Thymus (tissue), 14 donors: ENCODE measurements at places on chromosomes 13 and 19.

GRCh38 chr19:17328517-17329365 is 5.9 kb downstream of the ANO8 start:
- DNase-seq = no peak

- DNase-seq = no peak
Observed at GRCh38 chr13:109123971-109124370, 494.6 kb downstream of the MYO16 start.

DNA sequence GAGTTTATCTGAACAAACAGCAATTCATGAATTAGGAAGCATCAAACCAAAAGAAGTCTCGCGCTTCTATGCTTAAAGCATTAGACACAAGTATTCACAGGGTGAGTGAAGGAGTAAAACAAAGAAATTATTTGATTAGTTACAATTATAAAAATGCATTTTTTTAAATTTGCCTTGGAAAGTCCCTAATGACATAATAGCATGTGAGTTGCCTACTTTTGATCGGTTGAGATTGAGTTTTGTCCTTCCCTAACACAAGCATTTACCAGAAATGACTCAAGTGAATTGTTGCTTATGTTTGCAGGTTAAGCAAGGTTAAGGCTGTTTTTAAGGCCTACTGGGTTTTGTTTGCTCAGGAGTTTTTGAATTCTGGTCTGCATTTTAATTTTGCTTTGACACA is 389 bp upstream of the ZNF649 start:
- no peak for DNase-seq

DNA sequence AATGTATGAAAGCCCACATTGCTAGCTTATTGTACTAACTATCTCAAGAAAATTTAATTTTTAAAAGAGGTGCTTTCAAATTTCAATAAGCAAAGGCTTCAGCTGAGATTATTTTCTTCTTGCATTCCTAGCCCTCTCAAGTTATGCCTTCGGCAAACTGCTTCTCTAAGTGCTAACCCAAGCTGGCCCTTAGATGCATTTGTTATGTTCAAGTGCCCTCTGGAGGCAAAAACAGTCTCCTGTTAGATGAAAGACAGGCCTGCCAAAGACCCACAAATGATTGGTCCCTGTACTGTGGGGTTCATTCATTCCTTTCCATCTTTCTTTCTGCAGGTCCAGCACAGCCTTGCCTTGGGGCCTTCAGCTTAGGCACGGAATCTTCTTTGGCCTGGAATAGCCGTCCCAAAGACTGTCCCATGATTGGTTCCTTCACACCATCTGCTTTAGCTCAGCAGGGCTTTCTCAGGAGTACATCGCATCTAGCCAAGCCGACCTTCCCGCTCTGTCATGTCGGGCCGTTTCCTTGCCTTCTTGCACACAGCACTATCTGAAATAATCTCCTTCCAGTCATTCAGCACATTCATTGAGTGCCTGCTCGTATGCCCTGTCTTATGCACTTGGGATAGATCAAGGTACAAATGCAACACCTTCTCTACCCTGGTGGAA is 26.4 kb upstream of the TPTE2 start:
- DNase-seq = no peak

DNA sequence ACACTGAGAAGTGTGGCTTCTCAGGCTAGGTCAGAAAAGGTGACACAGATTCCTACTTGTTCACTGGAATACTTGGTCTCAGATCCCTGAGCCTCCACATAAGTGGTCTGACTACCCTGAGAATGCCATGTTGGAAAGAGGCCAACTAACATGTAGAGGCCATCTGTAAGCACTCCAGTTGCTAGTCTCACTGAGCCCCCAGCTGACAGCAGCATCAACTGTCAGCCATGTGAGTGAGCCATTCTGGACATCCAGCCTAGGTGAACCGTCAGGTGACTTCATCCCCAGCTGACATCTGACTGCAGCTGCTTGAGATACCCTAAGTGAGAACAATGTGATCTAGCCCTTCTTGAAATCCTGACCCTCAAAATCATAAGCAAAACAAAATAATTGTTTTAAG is 18.1 kb upstream of the ARL11 start:
- DNase-seq = no peak

- DNase-seq = no peak
Observed at GRCh38 chr13:89763005-89763404, 1584.5 kb upstream of the MIR17HG start.

DNA sequence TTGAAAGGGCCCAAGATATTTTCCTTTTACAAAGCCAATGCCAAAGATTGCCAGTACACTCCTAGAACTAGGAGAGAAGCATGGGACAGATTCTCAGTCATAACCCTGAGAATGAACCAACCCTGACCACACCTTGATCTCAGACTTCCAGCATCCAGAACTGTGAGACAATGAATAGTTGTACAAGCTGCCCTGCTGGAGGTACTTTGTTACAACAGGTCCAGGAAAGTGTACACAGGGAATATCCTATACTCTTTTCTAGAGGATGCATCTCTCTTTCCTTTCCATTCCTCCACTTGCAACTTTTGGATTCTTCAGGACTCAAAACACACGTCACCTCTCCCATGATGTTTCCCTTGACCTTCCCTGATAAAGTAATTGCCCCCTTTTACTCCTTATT is 325.7 kb downstream of the RFC3 start:
- DNase-seq = no peak

DNA sequence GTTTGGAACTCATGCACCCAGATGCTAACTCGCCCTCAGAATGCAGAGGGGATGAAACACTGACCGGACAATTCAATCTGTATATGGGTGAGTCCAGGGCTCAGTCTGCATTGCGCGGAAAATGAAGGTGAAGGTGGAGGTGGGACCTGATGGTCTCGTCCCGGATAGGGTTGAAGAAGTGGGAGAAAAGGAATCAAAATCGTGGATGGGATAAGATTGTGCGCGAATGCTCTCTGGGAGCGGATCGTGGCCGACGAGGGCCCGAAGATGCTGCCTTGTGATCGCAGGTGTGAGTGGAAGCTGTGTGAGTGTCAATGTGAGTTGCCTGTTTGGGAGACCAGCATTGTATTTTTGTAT is 594 bp upstream of the ZNF850 start:
- DNase-seq = no peak

DNA sequence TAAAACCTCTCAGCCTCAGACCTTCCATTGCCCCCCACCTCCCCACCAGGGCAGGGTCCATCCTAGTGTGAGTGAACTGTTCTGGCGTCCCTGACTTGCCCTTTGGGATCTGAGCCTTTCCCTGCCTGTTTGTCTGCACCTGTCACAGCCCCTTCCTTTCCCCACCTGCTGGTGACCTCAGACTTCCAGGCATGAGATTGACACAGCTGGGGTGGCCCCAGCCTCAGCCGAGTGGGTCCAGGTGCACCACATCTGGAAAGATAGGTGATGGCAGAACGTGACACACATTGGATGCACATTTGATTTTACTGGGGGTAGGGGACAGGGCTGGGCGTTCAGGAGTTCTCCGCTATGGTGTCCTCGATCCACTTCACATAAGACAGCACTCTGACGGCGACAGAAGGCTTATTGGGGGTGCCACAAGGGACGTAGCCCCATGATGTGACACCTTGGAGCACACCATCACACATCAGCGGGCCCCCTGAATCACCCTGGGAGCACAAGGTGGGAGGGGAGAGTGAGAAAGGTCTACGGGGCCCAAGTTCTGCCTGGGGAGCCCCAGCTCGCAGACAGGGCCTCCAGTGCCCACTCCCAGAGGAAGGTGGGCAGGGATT is 4.6 kb downstream of the KLK1 start:
- DNase-seq = no peak

- DNase-seq = no peak
Observed at GRCh38 chr13:95536632-95537241, 15.8 kb upstream of the CLDN10 start.

GRCh38 chr19:29606420-29606747 is 301 bp downstream of the POP4 start:
- no peak for DNase-seq

DNA sequence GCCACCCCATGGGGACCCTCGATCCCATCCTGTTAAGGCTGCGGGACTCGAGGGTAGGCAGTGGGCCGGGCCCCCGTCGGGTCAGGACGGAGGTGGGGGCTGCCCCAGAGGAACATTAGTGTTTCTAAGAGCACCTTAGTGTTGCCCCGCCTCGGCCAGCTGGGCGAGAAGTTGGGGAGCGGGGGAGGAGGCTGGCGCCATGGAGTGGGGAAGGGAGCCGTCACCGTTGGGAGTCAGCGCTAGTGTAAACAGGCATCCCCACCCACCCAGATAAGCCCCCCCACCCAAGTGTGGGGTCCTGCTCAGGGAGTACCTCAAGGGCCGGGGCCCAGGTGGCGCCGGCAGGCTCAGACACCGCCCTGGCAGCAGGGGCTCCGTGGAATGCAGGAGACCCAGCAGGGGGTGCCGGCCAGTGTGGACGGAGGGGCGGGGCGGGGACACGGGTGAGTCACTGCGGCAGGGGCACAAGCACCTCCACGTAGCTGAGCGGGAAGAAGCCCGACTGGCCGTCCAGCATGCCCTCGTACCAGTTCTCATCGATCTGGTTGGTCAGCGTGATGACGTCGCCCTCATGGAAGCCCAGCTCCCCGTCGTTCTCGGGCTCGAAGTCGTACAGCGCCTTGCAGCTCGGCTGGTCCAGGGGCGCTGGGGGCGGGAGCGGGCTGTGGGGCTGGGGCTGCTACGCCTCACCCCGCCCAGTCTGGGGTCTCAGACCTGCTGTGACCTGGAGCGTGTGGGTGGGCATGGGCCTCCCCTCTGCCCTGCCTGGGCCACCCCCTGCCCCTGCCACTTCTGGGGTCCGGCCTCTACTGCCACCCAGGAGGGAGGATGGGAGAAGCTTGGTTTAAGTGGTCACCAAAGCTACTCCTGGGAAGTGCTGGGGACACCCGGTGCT is 18.0 kb downstream of the MPND start:
- no peak for DNase-seq

- DNase-seq = no peak
Observed at GRCh38 chr19:40756502-40757110, 5.6 kb downstream of the SNRPA start.

- DNase-seq = no peak
Observed at GRCh38 chr19:33998739-33999345, 173.5 kb upstream of the LSM14A start.

GRCh38 chr19:23906835-23907234 is 7.9 kb upstream of the ZNF726 start:
- no peak for DNase-seq

GRCh38 chr19:50319156-50319555 is 10.0 kb downstream of the KCNC3 start:
- DNase-seq = no peak

GRCh38 chr13:49146950-49147355 is 73.2 kb upstream of the MLNR start:
- DNase-seq = no peak

DNA sequence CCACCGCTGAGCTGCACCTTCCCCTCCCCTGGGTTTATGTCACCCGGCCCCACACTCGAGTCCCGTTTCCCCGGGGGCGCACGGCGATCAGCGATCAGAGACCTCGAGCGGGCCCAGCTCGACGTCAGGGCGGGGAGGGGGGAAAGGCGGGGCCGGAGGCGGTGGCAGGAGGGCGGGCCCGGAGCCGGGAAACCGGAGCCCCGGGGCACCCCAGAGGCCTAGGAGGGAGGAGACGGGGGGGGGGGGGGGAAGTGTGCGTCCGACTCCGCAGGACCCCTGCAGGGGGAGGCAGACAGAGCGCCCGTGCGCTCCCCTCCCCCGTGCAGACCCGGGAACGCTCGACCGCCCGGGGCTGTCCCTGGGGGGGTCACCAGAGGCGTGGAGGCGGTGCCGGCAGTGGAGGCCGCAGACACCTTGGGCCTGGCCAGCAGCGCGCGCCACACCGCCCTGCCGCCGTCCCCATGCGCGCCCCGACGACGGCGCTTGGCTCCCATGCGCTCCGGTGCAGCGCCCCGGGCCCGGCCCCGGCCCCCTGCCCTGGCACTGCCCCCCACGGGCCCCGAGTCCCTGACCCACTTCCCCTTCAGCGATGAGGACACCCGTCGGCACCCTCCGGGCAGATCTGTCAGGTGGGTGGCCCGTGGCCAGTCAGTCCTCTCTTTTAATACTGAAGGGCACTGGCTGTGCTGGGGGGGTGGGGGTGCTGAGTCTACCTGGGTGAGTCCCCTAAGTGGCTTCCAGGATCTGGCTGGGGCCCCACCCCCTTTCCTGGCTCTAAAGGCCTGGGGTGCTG is 11.8 kb downstream of the PDE4A start:
- peak; percentile 42 for DNase-seq
